ENCODE measurements at places on chromosomes 5 and 9. TPM values are rescaled to one million over a fixed set of nuclear protein-coding genes. Genes with fewer than 3 reads are reported as not detected.

GRCh38 chr5:180669661-180670060 lies 20.3 kb upstream of the FLT4 start:
- DNase-seq: no peak

DNA sequence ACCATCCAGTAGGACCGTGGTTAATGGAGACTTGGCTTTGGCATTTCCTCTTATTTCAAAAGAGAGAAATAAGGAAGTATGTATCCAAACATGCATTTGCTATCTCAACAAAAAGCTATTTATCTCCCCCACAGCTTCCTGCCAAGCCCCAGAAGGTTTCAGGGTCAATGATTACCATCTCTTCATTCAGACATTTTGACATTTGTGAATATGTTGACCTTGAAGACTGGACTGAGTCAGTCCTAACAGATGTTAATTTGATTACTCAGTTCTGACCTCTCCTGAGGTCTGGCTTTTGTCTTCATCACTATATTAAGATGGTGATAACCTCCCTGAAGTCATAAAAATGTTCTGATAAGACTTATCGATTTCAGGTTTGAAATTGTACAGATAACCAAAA lies 479.4 kb downstream of the AGTPBP1 start:
- DNase-seq: no peak

DNA sequence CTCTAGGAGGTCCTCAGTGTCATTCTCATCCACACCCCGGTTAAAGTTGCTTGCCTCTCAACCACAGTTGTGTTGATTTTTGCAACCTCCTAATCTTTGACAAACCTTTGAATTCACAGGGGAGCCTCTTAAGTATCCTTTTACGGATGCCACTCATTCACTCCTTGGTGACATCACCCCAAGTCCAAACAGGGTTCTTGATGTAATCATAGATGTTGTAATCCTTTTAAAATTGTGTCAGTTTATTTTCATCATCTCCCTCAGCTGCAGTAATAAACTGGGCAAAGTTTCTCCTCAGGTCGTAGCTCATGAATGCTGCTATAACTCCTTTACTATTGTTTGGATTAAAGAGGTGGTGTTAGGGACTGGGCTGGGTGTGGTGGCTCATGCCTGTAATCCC lies 637.2 kb upstream of the NUDT12 start:
- DNase-seq: no peak

DNA sequence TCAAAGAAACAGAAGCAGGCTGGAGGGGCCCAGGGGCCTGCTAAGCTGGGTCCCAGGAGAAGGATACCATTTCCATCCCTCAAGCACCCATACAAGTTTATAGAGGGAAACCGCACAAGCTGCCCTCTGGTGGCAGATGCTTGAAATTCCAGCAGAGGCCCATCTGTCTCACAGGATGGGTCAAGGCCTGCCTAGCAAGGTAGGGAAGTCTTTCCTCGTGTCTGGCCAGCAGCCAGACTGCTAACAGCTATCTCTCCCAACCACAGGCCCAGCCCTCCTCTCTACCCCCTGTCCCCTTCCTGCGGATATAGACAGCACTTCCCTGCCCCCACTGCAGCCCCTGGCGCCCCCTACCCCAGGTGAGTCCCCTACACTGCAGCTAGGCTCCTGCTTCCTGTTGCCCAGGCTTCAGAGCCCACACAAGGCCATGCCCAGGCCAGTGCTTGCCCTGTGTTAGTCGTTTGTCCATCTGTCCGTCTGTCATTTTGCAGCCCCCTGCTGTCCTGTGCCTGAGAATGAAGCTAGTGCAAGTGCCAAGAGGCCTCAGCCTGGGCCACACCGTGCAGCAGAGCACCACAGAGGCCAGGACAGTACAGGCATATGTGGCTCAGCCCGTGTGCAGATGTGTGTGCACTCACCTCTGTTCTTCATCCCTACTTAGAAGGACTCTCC lies 26.2 kb downstream of the TCF7 start:
- peak; percentile 76 for DNase-seq

- no peak for DNase-seq
Measured at GRCh38 chr5:33890131-33891032, 1.4 kb downstream of the ADAMTS12 start.

Gene ARID3C
- 0.44 TPM for total RNA-seq

Gene CHSY3
- total RNA-seq: not detected

Gene PCDHB6
- not detected for total RNA-seq

Data from OCI-LY7 (cell line).